ENCODE measurements at places on chromosomes 16 and 17.
A peak's percentile ranks its signal among the peaks of the same experiment; 100 is the strongest.

GRCh38 chr17:14156689-14157088 lies 80.0 kb downstream of the CDRT15 start:
- DNase-seq, result no peak

DNA sequence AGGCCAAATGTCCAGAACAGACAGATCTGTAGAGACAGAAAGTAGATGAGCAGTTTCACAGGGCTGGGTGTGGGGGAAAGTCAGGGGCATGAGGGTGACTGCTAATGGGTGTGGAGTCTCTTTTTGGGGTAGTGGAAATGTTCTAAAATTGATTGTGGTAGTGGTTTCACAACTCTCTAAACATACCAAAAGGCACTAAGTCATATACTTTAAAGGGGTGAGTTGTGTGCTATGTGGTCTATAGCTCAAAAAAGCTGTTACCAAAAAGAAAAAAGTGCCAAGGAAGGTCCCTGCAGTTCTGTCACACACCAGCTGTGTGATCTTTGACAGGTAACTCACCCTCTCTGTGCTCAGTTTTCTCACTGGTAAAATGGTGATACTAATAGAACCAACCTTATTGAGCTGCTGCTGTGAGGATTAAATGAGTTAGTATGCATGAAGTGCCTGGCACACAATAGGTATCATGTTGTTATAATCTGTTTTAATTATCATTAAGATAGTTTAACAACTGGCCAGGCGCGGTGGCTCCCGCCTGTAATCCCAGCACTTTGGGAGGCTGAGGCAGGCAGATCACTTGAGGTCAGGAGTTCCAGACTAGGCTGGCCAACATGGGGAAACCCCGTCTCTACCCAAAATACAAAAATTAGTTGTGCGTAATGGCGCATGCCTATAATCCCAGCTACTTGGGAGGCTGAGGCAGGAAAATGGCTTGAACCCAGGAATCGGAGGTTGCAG lies 10.3 kb downstream of the ITGAX start:
- DNase-seq, result no peak

GRCh38 chr16:21169249-21169981 lies 10.9 kb downstream of the LDAF1 start:
- no peak for DNase-seq

GRCh38 chr16:81885976-81886586 lies 107.0 kb downstream of the PLCG2 start:
- DNase-seq, result peak; percentile 18

DNA sequence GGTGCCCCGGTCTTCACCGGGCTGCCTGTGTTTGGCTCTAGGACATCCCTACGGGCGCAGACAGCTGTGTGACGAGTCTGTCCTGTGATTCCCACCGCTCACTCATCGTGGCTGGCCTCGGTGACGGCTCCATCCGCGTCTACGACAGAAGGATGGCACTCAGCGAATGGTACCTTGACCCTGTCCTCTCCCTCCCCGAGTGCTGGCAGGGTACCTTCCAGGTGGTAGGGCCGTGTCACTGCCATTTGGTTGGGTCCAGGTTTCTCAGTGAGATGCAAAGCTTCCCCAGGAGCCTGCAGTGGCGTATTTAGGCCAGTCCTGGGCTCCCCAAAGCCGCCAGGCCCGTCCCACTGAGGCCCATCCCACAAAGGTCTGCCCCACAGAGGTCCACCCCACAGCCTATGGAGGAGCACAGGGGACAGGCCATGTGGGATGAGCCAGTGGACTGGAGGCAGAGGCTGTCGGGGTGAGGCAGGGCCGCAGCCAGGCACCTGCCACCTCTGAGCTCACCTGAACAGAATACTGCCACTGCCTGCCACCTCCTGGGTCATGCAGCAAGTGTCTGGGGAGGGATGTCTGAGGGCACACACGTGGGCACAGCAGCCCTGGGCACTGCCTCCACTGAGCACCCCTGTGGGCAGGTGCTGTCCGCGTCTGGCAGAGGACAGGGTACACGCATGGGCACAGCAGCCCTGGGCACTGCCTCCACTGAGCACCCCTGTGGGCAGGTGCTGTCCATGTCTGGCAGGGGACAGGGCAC lies 31.4 kb upstream of the CHMP6 start:
- DNase-seq, result no peak

Measured in NCI-H345 (cell line).